ENCODE measurements at places on chromosomes 5 and 9. TPM values are rescaled to one million over a fixed set of nuclear protein-coding genes. Genes with fewer than 3 reads are reported as not detected.

DNA sequence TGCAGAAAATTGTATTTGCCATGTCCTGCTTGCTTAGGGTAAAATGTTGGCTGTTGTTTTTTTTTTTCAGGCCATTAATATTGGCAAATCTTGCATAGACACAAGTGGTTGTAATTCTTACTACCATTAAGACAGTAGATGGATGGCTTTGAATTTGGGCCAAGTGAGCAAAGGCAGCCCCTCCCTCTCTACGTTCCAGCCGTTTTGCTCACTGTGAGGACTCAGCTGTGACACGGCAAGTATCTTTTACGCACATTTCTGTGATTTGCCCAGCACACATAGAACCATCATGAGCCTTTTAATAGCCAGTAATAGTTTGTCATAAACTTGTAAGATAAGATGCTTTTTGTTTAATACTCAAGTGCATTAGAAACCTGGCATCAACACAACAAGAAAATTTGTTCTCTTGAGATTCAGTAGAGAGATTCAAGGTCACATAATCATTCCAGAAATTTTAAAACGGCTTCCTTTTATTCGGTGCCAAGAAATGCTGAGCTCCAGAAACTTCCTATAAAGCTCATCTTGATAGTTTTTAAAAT lies 205.2 kb upstream of the ADCY2 start:
- no peak for DNase-seq

- no peak for DNase-seq
Observed at GRCh38 chr5:53856506-53856905, 296.1 kb downstream of the NDUFS4 start.

DNA sequence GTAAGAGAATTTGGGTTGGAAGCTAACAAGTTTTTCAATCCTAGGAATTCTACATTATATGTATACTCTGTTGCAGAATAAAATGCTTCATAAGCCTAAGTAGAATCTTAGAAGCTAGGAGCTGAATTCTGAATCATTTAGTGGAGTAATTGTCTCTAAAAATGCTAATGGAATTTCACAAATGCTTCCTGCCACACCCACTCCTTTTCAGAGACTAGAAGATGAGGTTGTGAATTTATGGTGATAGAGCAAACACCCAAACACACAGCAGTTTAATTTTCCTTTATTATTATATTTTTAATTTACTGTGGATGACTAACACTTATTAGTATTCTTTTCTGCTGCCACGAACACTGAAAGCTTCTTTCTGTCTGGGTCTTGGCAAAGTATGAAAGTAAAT lies 208.0 kb upstream of the PDE4D start:
- DNase-seq = no peak

Gene MAP1B
- 24.8 TPM for total RNA-seq

Gene FBP1
- total RNA-seq = 3.0 TPM

All from esophagus squamous epithelium (tissue), 5 donors.